ENCODE measurements at places on chromosomes 5 and 9.

DNA sequence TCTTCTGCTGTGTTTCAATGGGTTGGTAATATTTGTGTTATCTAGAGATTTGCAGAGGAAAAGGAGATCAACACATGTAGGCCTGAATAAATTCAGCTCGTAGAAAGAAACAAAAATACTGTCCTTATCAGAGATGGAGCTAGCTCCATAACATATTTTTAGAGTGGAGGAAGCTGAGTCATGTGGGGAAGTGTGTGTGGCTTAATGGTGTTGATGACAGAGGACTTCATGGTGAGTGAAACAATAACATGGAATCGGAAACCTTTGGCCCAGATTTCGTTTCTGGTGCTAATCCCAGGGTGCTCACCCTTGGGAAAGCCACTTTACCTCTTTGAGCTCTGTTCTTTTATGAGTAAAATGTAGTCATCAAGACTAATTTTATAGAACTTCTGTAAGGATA lies 825.0 kb downstream of the TLR4 start:
- DNase-seq: no peak

GRCh38 chr9:92948038-92948534 lies 763 bp downstream of the FGD3 start:
- DNase-seq: no peak

DNA sequence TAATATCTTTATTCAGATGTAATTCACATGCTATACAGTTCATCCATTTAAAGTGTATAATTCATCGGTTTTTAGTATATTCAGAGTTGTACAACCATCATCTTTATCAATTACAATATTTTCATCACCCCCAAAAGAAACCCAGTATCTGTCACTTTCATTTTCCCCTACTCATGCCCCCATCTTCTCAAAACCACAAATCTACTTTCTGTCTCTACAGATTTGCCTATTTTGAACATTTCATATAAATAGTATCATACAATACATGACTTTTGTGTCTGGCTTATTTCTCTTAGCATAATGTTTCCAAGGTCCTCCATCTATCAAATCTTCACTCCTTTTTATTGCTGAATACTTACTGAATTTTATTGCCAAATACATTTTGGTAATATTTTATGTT lies 305.1 kb upstream of the SGCD start:
- DNase-seq: no peak

DNA sequence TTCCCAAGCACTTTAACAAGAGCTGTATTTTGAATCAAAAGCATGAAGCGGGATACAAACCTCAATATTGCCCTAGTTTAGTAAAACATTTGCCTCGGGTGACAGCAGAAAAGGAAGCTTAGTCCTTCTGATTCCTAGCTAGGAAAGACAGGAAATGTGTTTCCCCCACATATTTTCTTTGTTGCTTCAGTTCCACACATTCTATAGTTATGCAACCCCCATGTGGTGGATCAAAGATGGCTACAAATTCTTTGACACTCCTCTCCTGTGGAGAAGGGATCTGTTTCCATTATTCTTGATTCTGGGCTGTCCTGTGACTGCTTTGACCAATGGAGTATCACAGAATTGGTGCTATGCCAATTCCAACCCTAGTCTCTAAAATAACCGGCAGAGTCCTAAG lies 89.1 kb upstream of the SLC30A5 start:
- no peak for DNase-seq

- no peak for DNase-seq
Measured at GRCh38 chr5:75152860-75153259, 83.8 kb downstream of the ANKRD31 start.

DNA sequence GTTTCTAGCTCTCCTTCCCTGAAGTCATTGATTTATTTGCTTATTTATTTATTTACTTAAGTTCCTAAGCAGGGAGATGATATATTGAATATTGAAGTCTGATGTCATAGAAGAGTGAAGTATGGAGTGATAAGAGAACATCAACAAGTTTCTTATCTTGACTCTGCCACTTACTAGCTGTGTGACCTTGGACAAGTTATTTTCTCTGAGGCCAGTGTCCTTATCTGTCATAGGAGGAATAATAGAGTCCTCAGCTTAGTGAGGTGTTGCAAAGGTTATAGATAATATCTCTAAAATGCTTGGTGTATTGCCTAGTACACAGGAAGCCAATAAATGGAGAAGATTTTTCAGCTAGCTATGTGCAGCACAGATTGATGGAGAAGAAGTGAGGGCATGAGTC lies 32.4 kb upstream of the PIP5K1B start:
- no peak for DNase-seq

DNA sequence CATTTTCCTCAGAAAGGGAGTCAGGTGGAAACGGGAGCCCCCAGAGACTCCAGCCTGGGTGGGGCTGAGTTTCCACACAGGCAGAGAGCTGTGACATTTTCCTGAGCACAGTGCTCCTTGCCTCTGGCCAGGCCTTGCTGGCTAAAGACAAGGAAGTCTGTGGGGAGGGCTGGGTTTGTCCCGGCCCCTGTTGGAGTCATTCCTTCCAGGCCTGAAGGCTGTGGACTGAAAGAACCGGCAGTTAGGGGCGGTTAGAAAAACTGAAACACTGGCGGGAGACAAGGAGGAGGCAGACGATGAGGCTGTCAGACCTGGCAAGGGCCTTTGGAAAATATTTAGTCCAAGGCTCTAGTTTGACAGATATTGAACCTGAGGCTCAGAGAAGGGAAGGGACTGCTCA lies 29.9 kb downstream of the COL15A1 start:
- DNase-seq: no peak

DNA sequence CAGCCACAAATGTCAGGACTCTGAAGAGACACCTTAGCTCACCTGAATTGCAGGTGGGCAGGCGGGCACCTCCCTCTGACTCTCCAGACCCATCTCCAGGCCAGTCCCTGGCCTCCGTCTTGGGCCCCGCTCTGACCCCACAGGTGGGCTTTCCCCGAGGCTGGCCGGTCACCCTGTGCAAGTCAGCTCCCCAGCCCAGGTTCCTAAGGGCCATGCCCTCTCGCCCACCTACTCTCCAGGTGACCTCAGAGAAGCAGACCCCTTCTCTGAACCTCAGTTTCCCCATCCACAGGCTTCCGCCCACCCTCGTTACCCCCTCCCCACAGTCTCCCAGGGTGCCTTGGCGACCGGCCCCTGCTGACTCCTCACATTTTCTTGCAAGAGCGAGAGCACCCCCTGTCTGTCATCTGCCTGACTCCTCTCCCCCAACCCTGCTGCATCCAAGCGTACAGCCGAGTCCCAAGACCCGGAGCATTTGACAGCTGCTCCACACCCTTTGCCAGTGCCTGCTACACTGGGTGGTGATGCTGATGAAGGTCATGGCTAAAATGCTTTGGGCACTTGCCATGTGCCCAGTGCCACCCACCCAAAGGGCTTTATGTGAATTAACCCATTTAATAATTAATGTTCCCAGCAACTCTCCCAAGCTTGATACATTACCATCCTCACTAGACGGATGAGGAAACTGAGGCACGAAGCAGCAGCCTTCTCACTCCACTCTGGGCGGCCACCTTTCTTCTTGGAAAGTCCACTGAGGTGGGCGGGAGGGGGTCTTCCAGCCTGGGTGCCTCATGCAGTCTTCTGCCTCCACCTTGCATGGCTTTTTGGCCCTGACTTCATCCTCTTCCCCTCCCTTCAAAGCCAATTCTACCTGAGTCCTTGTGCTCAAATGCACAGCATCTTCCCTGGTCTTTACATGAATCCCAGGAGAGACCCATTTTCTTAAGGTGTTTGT lies 51.1 kb upstream of the ORM1 start:
- DNase-seq: no peak

DNA sequence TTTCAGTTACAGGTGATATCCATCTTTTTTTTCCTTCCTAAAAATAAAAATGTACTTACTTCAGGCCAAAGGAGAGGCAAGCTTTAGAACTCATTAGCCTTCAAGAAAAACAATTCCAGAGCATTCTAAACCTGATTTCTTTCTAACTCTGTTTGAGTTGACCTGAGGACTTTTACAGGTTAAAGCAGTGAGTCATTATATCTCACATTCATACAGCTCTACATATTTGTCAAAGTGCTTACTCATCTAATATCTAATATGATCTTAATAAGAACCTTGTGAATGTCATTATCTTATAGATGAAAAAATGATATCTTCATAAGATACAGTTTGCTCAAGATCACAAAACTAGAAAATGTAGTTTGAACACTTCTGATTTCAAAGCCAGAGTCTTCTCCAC lies 149.2 kb upstream of the CDKN2B start:
- no peak for DNase-seq

DNA sequence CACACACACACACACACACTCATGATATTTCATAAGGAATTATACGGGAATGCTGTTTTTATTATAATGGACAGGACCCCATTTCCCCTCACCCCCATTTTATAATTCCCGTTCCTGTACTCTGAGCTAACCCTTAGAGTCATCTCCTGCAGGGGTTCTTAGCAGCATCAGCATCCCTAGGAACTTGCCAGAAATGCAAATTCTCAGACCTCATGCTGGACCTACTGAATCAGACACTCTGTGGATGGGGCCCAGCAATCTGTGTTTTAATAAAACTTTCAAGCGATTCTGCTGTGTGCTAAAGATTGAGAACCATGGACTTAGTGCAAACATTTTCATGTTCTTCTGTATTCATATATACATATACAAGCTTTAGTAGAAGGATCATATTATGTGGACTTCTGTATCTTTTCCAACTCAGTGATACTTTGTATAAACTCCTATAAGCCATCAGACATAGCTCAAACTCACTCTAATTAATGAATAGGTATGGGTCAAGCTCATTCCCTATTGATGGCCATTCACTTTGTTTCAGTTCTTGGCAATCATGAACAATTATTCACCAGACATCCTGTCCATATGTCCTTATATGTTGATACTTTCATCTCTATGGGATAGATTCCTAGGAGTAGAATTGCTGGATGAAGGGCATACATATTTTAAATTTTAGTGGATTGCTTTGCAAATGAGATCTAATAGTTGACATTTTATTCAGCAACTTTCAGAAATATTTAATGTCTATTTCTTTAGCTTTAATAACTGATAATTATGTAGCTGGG lies 65.5 kb downstream of the ARHGEF28 start:
- DNase-seq: no peak

Data from stimulated activated CD4-positive, alpha-beta T cell treated with anti-CD3 and anti-CD28 coated beads, Interleukin-2, amount 100 ng/mL, for 4 hours (primary cell).